Activated B cell treated with CpG ODN at 0.5 μM for 24 hours (primary cell): ENCODE measurements at places on chromosomes 5 and 9. TPM values are rescaled to one million over a fixed set of nuclear protein-coding genes. Genes with fewer than 3 reads are reported as not detected.

The ARSI gene
- total RNA-seq = not detected in 2 replicates

The IL33 gene
- total RNA-seq = not detected in 2 replicates

The MEF2C gene
- 348 and 359 TPM in 2 replicates for total RNA-seq

The FBN2 gene
- total RNA-seq = not detected in 2 replicates

The WDR31 gene
- 0.73 and 1.6 TPM in 2 replicates for total RNA-seq

DNA sequence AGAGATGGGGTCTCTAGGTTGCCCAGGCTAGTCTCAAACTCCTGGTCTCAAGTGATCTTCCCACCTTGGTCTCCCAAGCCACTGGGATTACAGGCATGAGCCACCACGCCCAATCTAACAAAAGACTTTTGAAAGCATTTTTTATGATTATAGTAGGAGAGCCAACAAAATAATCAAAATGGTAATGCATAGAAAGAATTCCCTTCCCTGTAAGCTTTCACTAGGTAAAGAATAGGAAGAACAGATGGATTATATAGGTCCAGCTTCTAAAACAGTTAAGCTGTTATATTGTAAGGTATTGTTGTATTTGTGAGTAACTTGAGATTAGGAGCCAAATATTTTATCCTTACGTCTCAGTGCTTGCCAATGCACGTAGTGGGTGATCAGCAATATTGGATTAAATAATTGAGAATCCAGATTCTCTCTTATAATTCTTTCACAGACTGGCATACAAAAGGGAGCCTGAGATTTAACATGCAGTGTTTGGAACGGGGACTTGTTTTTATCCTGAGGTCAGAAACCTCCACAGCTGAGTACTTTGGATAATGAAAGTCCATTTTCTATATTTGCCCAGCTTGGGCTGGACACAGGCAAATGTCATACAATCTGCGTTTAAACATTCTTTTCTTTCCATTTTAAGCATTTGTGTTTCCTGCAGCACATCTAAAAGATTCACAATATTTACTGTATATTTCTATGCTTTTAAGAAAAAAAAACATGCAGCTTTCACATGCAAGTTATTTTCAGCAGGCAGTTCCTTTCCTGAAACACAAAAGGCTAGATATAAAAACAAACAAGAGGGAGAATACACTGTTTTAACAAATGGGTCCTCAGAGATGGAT is 238.4 kb downstream of the ARRDC3 start:
- no peak overlapping the region for H3K27ac ChIP-seq
- no peaks in the 10 kb centered on the region for H3K36me3 ChIP-seq
- peaks cover 1% of the 10 kb centered on the region for H3K27me3 ChIP-seq
- no peak for DNase-seq

DNA sequence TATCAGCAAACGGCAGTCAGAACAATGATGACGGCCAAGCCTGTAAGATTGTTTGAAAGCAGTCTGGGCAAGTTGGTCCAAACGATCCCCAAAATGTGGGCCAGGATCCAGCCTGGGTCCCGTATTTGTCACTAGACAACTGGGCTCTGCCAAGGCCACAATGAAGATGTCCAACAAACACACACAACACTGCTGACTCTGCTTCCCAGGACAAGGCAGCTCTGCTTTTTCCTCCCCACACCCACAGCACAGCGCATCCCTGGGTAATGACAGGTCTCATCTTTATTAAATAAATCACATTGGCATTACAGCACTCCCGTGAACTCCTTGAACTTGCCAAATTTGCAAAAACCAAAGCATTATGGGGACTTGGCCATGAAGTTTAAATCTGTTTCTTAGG is 424.1 kb upstream of the ACTBL2 start:
- H3K27me3 ChIP-seq = no peaks in the 10 kb centered on the region
- no peak overlapping the region for H3K27ac ChIP-seq
- H3K4me1 ChIP-seq = no peaks in the 10 kb centered on the region
- no peak overlapping the region for H3K4me3 ChIP-seq
- H3K36me3 ChIP-seq = no peaks in the 10 kb centered on the region

DNA sequence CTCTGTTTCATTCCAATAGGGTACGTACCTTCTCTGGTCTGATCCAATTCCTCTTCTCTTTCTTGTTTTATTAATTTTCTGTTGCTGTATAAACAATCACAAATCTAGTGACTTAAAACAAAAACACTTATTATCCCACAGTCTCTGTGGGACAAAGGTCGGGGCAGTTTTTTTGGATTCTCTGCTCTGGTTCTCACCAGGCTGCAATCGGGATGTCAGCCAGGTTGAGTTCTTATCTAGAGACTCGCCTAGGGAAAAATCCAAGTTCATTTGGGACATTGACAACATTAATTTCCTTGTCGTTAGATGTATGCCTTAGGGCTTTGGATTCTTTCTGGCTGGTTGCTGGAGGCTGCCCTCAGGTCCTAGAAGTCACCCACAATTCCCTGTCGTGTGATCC is 430.5 kb upstream of the RORB start:
- no peaks in the 10 kb centered on the region for H3K4me1 ChIP-seq
- H3K27me3 ChIP-seq = no peaks in the 10 kb centered on the region
- no peak overlapping the region for H3K4me3 ChIP-seq
- no peak overlapping the region for H3K27ac ChIP-seq

GRCh38 chr9:127980060-127980705 is 606 bp downstream of the EEIG1 start:
- DNase-seq = peak; percentile 80
- H3K4me1 ChIP-seq = peaks cover 79% of the 10 kb centered on the region
- no peaks in the 10 kb centered on the region for H3K27me3 ChIP-seq

DNA sequence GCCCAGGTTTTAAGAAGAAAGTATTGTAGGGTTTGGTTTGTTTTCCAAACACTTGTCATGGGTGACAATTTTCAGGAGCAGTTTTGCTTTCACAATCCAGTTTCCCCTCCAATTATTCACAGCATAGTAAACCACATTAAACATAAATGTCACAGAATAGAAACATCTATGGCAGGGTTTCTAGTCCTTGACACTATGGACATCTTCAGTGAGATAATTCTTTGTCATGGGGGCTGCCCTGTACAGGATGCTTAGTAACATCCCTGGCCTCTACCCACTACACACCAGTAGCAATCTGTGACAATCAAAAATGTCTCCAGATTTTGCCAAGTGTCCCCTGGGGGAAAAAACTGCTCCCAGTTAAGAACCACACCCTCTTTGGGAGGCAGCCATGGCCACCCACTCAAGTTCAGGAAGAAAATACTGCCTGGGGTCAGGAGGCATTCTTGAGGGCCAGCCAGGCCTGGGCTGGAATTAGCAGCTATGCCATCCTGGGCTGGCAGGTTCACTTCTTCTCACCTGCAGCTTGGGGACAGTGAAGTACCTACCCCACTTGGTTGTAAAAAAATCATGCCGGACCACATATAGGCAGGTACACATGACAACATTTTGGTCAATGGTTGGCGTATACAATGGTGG is 116.3 kb downstream of the HSD17B3 start:
- H3K27me3 ChIP-seq = peaks cover 26% of the 10 kb centered on the region
- no peaks in the 10 kb centered on the region for H3K4me1 ChIP-seq

DNA sequence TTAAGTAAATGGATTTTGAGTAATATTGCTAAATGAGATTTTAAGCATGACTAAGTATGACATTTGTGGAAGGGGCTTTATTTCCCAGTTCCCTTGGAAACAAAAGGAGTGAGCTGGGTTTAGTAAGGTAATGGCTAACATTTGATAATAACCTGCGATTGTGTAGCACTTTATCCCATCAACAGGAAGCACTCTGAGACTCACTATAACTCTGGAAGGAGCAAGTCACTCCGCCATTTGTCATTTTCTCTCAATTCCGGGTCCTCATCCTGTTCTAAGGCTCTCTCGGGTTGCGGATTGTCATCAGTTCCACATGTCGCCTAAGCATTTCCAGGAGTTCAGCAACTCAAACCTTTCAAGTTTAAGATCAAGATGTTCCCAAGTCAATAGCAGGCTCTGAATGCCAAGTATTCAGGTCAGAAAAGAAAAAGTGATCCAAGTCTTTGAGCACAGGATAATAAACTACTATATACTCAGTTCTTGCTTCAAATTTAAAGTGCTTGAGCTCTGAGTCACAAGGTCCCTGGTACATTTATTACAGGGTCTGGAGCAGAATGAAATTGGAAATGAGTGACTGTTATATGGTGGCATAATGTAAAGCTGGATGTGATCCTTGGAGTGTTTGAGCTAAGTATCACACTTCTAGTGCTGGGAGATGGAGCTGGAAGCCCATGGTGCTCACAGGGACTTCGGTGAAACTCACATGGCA is 39.3 kb downstream of the CAPSL start:
- H3K27ac ChIP-seq = no peak overlapping the region
- no peak for DNase-seq
- no peaks in the 10 kb centered on the region for H3K27me3 ChIP-seq
- no peaks in the 10 kb centered on the region for H3K36me3 ChIP-seq
- no peak overlapping the region for H3K4me3 ChIP-seq
